Activated naive CD8-positive, alpha-beta T cell treated with anti-CD3 and anti-CD28 coated beads for 36 hours (primary cell): ENCODE measurements at places on chromosomes 16 and 17.

DNA sequence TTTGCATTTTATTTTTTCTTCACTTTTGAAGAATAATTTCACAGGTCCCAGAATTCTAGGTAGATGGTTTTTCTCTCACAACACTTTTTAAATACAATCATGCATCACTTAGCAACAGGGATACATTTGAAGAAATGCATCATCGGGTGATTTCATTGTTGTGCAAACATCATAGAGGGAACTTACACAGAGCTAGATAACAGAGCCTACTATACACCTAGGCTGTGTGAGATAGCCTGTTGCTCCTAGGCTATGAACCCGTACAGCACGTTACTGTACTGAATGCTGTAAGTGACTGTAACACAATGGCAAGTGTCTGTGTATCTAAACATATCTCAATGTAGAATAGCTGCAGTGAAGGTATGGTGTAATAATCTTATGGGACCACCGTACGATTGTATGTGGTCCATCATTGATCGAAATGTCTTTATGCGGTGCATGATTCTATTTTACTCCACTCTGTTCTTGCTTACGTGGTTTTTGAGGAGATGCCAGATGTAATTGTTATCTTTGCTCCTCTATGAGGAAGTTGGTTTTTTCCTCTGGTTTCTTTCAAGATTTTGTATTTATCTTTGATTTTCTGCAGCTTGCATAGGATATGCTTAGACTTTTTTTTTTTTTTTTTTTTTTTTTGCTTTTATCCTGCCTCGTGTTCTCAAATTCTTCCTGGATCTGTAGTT, 35.5 kb upstream of the TMEM92 start:
- no peak for DNase-seq

DNA sequence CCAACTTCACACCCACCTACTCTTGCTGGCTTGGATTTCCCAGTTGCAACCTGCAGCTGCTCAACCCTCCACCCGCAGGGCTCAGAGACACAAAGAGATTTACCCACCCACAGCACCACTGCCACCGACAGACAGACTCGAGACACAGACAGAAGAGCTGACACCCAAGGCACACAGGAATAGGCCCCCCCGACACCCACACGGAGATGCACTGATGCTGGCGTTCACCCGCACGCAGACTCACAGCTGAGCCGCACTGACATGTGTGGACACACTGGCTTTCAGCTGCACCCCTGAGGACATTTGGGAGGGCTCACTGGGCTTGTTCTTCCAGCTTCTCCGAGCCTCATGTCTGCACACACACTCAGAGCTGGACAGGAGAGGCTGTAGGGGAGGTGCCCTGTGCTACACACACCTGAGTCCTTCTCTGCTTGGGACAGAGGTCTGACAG, 8.2 kb downstream of the STX1B start:
- DNase-seq: no peak

DNA sequence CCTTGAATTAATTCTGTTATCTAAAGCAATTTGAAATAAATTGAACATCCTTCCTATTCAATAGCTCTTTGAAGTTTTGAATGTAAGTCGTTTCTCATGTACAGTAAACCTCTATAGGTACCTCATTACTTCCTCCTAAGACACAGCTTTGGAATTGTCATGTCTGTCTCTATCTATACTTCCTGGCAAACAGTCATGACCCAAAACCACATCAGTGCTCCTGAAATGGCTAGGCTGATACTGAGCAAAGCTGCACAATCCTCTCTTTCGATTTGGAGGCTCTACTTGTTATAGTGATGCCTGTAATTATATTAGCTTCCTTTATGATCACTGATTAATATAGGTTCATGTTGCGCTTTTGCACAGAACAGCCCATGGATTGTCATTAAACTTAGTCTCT, 110.1 kb downstream of the ADAMTS18 start:
- no peak for DNase-seq

DNA sequence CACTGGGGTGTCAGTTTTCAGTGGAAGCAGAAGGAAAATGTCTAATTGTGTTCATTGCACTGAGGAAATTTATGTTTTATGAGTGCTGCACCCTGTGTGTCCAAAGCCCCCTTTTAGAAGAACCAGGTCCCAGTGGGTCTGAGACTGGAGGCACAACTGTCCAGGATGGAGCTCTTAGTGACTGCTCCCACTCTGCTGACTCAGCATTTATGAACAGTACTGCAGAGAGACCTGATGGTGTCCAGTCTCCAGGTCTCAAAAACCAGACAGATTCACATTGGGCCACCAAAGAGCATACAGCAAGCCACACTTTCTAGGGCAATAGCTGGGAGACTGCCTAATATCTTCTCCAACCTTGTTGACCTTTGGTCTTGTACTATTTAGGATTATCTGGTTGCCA, 321.9 kb downstream of the CBLN1 start:
- no peak for DNase-seq

- DNase-seq: no peak
Measured at GRCh38 chr17:51344532-51344931, 84.2 kb downstream of the UTP18 start.

GRCh38 chr16:69932228-69932627, 18.9 kb upstream of the CLEC18A start:
- DNase-seq: no peak

GRCh38 chr16:77424871-77425604, 9.8 kb downstream of the ADAMTS18 start:
- no peak for DNase-seq
